Suprapubic skin (tissue), 4 donors: ENCODE measurements at places on chromosomes 7 and 10.

DNA sequence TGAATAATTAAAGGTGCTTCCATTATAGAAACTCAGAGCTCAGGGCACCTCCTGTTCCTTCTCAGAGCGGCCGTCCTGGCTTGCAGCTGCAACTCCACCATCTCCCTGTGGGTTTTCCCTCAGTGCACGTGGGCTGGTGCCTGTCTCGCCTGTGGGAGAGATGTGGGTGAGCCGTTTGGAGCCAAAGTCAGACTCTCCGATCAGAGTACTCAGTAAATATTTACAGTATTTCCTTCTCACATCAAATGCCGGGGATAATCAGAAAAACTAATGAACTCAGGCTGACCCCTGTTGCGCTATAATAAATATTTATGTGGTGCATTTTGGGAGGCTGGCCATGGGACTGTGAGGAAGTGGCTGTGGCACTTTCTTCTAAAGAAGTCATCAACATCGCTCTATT is 155.8 kb upstream of the HABP2 start:
- no peak for DNase-seq

DNA sequence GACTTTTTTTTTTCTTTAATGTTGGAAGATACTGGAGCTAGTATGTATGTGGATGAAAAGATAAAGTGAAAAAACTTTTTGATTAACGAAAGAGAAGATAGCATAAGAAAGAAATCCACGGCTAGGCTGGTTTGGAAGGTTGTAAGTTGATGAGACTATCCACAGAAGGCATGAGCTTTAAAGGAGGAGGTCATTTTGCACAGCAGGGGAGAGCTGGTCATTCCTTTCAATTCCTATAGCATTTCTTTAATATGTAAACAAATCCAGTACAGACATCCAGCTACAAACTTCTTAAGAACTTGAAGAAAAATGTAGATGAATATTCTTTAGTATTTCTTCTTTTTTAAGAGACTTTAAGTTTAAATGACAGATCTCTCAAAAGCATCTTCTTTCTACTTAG is 281.3 kb downstream of the CACNA2D1 start:
- no peak for DNase-seq

DNA sequence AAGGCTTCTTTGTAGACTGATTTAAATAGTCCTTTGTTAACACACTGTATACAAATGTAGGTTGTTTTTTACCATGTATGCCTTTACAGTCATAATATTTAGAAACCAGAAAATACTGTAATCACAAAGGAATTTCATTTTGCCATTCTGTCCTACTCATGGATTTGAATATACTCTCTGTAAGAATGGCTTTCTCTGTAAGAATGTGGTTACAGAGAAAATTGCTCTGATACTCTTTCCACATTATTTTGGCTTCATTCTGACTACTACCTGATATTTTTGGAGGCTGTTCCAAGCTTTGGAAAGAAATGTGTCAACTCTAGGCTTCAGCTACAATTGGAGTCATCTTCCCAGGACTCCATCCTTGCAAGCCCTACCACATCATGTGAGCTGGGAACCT is 23.5 kb downstream of the CH25H start:
- no peak for DNase-seq

- no peak for DNase-seq
These were observed 87.2 kb upstream of the KIF5B start for GRCh38 chr10:32143302-32143847.

DNA sequence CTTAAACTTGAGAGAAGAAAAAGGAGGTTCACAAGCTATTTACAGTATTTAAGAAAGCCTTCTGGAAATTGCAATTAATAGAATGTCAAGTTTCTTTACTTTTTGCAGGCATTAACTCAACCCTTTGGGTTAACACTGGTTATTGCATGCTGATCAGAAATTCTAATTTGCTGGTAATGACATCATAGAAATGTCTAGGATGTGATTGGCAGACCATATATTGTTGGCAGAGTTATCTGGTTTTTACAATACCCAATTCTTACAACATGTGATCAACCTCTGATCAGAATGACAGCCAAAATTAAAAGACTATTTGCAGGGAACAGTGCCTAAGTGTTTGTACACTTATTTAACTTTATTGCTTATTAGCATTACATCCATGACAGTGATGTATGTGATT is 1.6 kb upstream of the CASD1 start:
- no peak for DNase-seq

- no peak for DNase-seq
These were observed 19.9 kb upstream of the HSPB1 start for GRCh38 chr7:76282344-76283253.

DNA sequence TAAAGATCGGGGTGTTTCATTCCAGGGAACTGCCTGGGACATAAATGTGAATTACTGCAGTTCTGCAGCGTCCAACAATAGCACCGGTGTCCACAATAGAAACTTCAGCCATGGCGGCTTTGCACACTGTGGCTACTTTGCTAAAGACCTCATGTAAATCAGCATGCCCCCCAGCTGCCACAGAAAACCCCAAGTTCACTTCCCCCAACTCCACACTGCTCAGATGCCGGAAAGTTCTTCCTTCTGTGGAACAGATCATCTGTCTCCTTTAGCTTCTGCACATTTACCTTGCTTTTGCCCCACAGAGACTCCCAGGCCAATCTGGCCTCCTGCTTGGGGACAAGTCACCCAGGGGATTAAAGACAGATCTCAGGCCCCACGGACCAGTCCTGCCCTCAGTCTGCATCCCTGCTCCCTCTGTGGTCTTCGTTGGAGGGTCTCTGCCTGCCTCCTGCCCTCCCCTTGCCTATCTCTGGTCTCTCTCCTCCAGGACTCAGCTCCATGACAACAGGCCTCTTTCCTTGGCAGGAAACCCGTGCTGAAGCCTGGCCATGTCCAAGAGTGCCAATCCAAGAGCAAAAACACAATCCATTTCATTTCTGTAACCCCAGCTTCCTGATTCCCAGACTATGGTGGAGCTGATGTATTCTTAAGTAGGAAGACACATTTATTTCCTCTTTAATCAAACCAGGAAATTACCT is 403.2 kb downstream of the RPS24 start:
- DNase-seq, result no peak

DNA sequence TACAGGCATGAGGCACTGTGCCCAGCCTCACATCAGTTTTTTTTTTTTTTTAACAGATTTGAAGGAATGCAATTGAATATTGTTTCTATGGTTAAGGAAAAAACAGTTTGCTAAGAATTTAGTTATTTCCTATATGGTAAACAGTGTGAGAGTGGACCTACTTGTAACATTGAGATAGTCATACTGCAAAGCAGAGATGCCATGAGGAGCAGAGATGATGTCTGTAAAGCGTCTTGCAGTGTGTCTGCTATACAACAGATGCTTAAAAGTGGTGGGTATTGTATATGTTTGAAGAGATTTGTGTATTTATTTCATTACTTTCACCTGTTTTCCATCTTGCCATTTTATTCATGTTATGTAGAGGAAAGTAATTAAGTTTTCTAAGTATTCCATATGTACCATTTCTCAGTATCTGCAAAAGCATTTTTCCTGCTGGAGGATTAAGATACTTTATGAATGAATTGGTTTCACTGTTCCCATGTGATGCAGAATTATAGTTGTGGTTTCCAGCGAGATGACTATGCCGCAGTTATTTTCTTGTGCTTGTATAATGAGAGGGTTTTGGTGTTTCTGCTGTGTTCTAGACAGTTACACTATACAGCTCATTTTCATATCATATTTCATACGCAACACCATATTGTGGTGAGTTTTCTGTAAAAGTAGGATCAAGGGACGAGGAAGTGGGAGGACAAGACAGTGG is 26.6 kb downstream of the TET1 start:
- DNase-seq, result no peak

DNA sequence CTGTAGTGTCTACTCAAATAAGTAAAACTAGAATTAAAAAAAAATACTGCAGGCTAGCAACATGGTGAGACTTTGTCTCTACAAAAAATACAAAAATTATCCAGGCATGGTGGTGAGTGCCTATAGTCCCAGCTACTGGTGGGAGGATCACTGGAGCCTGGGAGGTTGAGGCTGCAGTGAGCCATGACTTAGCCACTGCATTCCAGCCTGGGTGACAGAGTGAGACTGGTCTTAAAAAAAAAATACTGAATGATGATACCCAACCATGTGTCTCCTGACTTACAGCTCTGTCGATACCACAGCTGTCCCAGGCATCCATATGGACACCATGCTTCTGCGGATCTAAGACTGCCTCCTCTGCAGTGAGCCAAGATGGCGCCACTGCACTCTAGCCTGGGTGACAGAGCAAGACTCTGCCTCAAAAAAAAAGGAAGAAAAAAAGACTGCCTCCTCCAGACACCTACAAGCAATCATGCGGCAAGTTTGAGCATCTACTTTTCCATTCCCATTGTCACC is 7.9 kb upstream of the FRAT1 start:
- DNase-seq, result no peak

- DNase-seq, result no peak
These were observed 128.4 kb upstream of the ZNF746 start for GRCh38 chr7:149625947-149626392.

- DNase-seq, result no peak
These were observed 125.3 kb downstream of the NEURL1 start for GRCh38 chr10:103618575-103619423.
